Stimulated activated CD8-positive, alpha-beta memory T cell treated with anti-CD3 and anti-CD28 coated beads, Interleukin-2, amount 100 ng/mL, for 48 hours (primary cell): ENCODE measurements at places on chromosomes 7 and 10.

GRCh38 chr10:6445671-6446316 lies 134.3 kb downstream of the PRKCQ start:
- peak; percentile 20 for DNase-seq

- no peak for DNase-seq
Observed at GRCh38 chr10:74923556-74923955, 97.2 kb downstream of the KAT6B start.

- no peak for DNase-seq
Observed at GRCh38 chr10:23413629-23414089, 25.2 kb upstream of the OTUD1 start.

DNA sequence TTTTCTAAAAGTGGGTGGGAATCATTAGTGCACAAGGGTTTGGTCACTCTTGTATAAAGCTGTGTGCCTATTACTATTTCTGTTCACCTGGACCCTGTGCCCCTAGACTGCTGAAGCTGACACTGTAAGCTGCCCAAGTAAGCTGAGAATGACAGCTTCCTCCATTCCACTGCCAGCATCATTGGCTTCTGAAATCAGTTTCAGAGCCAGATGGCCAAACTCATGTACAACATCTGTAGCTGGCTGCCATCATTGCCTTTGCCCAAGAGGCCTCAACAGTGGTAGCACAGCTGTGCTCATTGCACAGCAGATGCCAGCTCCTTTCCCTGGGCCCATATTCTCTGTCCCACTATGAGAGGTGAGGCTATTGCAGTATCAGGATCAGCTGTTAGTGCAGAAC lies 165.7 kb downstream of the CPEB3 start:
- DNase-seq: no peak

- no peak for DNase-seq
Observed at GRCh38 chr10:101047961-101048892, 13.6 kb upstream of the KAZALD1 start.

DNA sequence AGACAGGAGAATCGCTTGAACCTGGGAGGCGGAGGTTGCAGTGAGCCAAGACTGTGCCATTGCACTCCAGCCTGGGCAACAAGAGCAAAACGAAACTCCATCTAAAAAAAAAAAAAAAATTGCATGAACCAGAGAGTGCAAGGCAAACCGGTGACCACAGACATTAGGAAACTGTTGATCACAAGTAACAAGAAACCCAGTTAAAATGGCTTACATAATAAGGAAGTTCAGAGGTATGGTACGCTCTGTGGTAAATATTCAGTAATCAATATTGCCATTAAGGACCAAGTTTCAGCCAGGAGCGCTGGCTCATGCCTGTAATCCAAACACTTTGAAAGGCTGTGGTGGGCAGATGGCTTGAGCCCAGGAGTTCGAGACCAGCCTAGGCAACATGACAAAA lies 9.2 kb upstream of the NT5C2 start:
- no peak for DNase-seq

DNA sequence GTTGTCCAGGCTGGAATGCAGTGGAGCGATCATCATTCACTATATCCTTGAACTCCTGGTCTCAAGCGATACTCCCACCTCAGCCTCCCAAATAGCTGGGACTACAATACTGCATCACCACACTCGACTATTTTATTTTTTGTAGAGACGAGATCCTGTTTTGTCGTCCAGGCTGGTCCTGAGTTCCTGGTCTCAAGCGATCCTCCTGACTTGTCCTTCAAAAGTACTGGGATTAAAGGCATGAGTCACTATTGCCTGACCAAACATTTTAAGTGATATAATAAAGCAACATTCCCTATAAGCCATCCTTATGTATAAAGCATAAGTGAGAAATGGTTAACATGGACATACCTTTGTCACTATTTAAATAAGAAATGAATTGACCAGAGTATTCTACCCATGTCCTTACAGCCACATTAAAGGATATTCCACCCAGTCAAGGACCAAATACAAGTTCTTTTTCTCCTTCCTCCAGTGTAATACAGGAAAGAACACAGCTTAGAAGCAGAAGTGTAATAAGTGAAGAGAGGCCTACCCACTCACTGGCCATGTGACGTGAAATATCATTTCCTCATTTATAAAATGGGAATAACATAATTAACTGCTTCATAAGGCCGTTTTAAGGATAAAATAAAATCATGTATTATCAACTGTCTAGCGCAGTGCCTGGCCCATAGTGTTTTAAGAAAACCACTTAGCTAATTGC lies 82.0 kb downstream of the DOCK4 start:
- DNase-seq: no peak

GRCh38 chr7:156003220-156004162 lies 191.2 kb upstream of the SHH start:
- no peak for DNase-seq

GRCh38 chr10:79380125-79380945 lies 33.1 kb downstream of the PPIF start:
- no peak for DNase-seq

DNA sequence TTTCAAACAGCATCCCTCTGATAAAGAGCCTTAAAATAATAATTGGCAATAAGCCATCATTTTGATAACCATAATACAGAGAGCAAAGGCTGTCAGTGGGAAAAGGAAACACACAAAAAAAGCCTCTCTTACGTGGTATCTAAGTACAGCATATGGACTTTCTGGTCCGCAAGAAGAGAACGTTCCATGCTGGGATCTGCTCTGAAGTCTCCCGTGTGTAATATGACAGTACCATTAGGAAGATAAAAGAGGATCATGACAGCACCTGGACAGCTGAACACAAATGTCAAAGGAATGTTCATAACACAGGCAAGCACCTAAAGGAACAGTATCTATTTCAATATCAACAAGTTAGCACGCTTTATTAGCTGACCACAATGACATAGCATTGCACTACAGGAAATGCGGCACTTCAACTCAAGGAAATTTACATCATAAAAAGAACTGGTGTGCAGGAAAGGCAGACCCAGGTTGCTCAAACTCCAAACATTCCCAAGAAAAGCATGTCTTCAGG lies 9.9 kb downstream of the DCLRE1A start:
- no peak for DNase-seq

- DNase-seq: no peak
Observed at GRCh38 chr7:154096-154799, 38.1 kb upstream of the FAM20C start.
